ENCODE measurements at places on chromosomes 7 and 10. TPM values are rescaled to one million over a fixed set of nuclear protein-coding genes. Genes with fewer than 3 reads are reported as not detected.

DPP6 gene
- 0.62 TPM for total RNA-seq

JAZF1 gene
- 21.7 TPM for total RNA-seq

HERC4 gene
- total RNA-seq = 95.1 TPM

SEM1 gene
- 53.7 TPM for total RNA-seq

AGAP5 gene
- total RNA-seq = 14.4 TPM

GRCh38 chr10:1214882-1215540 is 158.8 kb downstream of the WDR37 start:
- DNase-seq = no peak

DNA sequence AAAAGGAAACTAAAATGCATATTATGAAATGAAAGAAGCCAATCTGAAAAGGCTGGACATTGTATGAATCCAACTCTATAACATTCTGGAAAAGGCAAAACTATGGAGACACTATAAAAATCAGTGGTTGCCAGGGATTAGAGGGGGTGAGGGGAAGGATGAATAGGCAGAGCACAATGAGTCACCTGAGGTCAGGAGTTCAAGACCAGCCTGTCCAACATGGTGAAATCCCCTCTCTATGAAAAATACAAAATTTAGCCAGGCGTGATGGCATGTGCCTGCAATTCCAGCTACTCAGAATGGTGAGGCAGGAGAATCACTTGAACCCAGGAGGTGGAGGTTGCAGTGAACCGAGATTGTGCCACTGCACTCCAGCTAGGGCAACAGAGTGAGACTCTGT is 324.8 kb upstream of the PHYHIPL start:
- no peak for DNase-seq

DNA sequence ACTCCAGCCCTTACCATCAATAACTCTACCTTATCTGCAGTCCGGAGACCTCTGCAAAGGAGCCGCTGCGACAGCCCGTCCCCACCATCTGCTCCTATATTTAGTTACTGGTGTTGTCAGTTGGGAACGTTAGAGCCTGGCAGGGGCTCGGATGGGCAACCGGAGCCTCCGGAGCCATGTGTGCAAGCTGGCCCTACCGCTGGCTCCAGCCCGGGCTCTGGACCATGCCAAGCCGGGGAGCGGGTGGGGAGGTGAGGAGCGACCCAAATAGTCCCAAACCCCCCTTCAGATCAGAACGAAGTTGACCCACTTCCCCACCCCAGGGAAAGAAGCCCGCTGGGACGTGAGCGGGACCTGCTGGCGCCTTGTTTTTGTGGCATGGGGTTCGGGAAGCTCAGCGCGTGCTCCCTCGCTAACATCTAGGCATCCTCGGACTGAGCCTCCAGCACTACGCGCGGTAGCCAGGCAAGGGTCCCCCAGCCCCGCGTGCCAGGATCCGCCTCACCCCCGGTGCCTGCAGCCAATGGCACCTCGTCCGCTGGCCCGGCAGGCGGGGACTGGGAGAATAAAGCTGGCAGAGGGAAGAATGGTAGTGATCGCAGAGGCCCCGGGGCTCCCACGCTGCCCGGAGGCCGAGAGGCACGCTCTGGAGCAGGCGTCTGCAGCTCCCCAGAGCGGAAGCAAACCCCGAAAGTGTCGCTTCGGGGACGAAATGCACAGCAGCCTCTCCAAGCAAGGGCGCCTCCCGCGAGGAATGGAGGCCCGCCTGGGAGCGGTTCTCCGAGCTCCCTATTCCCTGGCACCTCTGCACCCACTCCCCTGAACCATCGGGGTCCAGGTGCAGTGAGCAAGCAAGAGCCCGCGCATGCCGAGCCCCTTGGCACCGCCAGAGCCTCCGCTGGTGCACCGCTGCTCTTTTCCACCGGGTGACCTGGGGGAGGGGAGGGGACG is 679 bp downstream of the LRRC20 start:
- peak; percentile 71 for DNase-seq

GRCh38 chr7:47866120-47866519 is 82.1 kb downstream of the PKD1L1 start:
- DNase-seq = no peak

DNA sequence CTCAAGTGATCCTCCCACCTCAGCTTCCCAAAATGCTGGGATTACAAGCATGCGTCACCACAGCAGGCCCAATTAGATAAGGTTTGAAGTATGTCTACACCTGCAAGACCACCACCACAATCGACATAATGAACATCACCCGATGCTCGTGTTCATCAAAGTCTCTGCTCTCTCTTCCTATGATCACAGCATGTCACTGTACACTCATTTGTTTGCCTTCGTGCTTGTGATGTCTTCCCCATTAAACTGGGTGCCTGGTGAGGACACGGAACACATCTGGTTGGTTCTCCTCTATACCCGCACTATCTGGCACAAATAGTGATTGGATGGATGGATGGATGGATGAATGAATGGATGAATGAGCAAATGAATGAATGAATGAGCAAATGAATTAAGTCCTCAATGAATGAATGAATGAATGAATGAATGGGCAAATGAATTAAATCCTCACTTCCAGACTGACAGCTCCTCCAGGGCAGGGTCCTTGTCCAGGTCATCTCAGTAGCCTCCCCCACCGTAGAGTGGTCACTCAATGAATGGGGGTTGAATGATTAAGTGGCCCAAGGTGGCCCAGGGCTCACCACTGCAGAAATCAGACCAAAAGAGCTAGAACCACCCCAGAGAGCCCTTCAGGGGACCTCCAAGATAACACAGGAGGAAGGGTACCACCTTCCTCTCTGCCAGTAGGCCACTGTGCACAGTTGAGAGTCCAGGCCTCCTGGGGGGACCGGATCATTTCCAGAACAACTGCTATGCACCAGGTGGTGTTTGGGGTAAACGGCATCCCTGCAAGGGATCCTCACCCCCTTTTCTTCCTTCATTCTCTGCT is 101.9 kb upstream of the TNRC18 start:
- DNase-seq = no peak

DNA sequence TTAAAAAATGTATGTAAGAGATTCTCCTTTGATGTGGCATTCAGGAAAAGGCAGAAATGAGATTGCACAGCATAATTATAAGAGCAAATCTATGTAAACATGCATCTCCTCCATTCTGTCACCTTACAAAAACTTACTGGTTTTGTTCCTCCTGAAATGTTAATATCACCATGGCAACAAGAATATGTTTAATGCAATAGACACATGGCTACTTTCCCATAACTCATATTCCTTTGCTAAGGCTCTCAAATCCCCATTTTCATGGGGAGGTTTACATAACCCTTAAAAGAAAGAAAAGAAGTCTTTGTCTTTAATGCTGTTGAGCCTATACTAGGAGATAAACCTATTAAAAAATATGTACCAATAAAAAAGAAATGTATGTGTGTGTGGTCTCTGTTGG is 136.2 kb downstream of the ANK3 start:
- DNase-seq = no peak

- no peak for DNase-seq
Observed at GRCh38 chr10:69344591-69345252, 66.4 kb downstream of the HK1 start.

DNA sequence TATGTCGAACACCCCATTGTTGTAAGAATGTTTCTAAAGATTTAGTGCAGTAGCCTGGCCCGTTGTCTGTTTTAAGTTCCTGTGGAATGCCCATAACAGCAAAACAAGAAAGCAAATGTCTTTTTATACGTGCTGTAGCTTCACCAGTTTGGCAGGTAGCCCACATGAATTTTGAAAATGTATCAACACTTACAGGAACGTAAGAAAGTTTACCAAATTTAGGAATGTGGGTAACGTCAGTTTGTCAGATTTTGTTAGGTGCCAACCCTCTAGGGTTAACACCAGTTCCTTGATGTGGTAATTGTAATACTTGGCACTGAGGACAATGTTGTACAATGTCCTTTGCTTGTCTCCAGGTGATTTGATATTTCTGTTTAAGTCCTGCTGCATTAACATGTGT is 3.2 kb upstream of the GIMAP4 start:
- no peak for DNase-seq
